ENCODE measurements at places on chromosomes 16 and 17.
A peak's percentile ranks its signal among the peaks of the same experiment; 100 is the strongest.

DNA sequence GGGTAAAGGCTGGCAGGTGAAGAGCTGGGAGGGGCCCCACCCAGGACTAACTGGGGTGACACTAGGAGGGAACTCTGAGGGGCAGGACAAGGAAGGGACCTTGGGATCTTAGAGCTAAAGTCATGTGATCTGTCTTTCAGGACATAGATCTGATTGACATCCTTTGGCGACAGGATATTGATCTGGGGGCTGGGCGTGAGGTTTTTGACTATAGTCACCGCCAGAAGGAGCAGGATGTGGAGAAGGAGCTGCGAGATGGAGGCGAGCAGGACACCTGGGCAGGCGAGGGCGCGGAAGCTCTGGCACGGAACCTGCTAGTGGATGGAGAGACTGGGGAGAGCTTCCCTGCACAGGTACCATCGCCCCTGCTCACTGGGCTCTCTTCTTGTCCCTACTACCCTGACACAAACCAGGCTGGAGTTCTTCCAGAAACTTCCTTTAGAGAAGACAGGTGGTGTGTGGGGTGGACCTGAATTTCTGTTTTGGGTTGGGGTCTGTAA is 8.1 kb downstream of the NFE2L1 start:
- DNase-seq, result no peak

DNA sequence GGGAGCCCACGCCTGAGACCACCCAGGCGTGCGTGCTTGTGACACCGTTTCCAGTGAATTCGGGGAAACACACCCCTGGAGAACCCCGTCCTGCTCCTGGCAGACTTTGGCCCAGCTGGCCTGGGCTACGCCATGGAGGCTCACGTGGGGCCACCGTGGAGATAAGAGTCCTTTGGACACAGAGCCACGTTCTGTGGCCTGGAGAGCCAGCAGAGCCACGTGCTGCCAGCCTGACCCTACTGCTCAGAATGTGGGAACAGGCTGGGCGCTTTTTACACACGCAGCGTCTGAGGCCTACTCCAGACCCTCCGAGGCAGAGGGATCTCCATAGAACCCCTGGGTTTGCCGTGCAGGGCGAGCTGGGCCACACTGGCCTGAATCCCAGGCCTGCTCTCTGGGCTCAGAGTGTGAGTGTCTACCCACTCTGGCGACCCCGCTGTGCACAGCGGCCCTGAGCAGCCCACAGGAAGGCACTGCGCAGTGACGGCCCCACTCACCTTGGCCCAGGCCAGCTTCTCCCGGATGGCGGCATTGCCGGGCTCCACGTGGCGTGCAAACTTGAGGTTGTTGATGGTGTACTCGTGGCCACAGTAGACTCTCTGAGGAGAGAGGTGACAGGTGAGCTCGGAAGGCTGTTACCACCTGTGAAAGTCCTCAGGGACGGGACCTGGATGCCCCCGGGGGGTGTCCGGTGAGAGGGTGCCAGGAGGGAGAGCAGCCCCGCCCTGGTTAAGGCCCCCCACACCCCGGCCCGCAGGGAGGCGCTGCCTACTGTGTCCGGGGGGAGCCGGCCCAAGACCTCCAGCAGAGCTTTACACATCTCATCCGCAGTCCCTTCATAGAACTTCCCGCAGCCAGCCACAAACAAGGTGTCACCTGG is 10.0 kb downstream of the HAGH start:
- DNase-seq, result no peak

GRCh38 chr17:28717578-28718332 is at the start of gene RAB34:
TSS of gene RAB34 (minus strand) at chr17:28717868. CDS start at chr17:28717266, 602 bp downstream.
- peak; percentile 89 for DNase-seq

DNA sequence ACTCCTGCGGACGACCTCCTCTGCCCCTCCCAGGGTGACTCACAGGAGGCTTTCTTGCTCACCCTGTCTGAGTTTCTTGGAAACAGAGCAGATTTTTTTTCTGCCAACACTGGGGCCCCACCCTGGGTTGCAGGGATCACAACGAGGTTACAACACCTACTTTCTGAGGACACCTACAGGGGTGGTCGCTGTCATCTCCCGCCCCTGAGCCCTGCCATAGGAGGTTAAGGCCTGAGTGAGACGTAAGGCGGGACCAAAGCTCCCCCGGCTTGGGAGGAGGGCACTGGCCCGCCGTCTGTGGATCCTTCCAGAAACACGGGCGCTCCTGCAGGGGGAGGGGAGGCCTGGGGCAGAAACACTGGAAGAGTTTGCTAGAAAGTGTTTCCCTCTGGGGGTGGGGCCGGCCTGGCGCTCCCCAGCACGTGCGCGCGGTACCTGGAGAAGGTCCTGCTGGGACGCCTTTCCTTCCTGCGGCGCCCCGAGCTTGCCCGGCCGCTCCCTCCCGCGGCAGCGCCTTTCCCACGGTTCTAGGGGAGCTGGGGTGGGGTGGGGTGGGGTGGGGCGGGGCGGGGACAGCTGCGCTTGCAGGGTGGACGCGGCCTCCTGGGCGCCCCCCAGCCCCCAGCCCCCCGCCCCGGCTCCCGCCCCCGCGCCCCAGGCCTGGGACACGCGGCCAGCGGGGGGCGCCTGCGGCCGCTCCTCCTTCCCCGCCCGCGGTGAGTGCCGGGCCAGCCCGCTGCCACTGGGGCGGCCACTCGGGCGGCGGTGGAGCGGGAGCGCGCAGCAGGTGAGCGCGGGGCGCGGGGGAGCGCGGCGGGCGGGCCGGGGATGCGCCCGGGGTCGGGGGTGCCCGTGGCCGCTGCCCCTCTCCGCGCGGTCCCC is 20.7 kb upstream of the ADCY7 start:
- DNase-seq, result peak; percentile 67

GRCh38 chr17:64002658-64003525 is 4.7 kb downstream of the PRR29 start:
- no peak for DNase-seq

GRCh38 chr16:81823111-81823510 is 44.0 kb downstream of the PLCG2 start:
- DNase-seq, result no peak

- no peak for DNase-seq
Observed at GRCh38 chr16:51072591-51072990, 78.5 kb downstream of the SALL1 start.

- no peak for DNase-seq
Observed at GRCh38 chr17:29585080-29585751, 4.2 kb downstream of the GIT1 start.

GRCh38 chr16:67781565-67781921 is 24.8 kb downstream of the RANBP10 start:
- peak; percentile 24 for DNase-seq

DNA sequence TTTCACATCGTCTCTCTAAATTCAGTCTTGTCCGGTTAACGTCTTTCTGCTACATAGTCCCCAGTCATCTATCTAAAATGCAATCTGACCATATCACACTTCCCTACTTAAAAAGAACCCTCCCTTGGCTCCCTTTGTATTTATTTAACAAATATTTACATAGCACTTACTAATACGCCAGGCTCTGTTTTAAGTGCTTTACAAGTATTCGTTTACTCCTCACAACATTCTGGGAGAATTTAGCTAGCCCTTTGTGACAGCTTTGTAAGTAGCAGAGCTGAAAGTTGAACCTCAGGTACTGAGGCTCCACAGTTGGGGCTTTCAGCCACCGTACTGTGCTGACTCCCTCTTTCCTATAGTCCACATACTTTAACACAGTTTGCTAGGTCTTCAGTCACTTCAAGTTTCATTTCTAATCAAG is 9.2 kb downstream of the PAFAH1B1 start:
- no peak for DNase-seq

GRCh38 chr17:34999456-34999855 is 19.1 kb downstream of the LIG3 start:
- DNase-seq, result no peak

GRCh38 chr17:78734793-78735641 is 47.1 kb downstream of the CYTH1 start:
- DNase-seq, result no peak

DNA sequence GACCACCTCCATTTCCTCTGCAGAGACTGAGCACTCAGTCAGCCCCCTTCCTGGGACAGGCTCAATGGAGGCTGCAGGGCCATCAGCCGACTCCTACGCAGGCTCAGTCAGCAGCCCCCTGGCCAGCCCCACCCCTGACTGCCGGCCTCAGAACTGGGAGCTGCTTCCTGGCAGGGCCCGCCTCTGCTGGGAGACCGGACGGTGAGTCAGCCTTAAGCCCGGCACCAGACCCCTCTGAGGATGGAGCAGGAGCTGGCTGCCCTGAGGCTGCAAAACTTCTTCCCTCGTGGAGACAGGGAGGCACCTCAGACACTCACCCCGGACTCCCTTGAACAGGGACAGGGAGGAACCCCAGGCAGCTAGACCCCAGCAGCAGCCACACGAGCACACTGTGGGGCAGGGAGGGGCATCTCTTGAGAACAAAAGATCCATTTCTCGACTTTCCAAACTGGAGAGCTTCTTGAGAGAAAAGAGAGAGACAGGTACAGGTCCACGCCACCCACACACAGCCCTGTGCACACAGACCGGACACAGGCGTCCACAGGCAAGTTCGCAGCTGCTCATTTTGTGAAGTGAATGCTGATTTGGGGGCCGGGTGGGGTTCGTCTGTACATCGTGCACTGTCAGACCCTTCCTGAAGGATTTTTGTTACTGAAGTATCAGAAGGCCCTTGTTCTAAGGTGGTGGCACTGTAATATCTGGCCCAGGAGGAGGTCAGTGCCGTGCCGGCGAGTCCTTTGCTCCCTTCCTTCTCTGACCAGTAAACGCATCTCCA is 1.3 kb upstream of the TUBB3 start:
- DNase-seq, result peak; percentile 90

GRCh38 chr16:14378689-14379467 is 251.2 kb downstream of the PARN start:
- DNase-seq, result peak; percentile 84

GRCh38 chr16:14071576-14072271 is 605 bp downstream of the MRTFB start:
- no peak for DNase-seq

DNA sequence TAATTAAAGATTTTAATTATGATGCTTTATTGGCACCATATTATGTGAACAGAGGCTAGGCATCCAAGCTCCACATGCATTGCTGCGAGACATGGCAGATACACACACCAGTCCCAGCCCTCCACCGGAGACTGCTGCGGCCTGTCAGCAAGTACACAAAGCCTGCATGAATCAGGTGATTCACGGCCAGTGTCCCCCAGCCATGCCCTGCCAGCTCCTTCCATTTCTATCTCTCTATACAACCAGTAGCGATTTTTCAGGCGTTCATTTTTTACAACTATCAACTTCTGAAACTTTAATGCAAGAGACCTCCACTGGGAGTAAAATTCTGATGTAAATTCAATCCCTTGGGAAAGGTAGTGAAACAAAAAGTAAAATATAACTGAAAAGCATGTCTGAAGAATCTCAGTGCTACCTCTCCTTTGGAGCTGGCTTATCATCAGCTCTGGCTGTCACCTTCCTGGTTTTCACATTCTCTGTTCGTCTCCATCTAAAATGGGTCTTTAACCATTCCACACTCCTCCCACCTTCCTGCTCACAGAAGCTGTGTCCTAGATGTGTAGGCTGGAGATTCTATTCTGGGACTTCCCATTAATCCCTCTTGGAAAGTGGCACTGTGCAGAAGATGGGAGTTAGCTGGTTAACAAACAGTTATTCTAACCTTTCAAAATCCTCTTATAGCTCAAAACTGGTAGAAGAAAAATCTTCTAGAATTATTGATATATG is 32.2 kb downstream of the HS3ST3A1 start:
- peak; percentile 63 for DNase-seq

DNA sequence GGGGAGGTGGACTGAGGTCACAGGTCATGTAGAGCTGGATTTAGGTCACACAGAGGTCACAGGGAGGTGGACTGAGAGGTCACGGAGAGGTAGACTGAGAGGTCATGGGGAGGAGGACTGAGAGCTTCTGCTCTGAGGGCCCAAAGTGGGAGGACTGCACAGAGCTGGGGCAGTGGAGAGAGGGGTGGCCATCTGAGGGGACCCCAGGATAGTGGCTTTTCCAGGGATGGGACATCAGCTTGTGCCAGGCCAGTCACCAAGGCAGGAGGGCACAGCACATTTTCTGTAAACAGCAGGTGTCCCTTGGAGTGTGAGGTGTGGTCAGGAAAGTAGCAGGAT is 26.1 kb upstream of the JPT2 start:
- DNase-seq, result no peak

DNA sequence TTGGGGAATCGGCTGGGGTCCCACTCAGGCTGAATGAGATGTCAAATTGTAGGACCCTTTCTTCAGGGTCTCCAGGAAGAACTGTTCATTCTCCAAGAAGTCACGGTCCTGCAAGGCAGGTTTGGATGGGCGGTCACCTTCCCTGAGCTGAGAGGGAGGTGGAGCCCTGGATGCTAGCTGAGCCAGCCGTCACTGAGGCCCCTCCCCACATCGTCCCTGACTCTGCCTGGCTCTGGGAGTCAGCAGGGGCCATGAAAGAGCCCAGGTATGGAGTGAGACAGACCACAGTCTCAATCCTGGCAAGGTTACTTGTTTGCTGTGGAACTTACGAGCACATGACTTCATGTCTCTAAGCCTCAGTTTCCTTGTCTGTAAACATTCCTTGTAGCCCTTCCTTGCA is 6.0 kb upstream of the MRPL38 start:
- DNase-seq, result peak; percentile 37

GRCh38 chr17:76588182-76588581 is 2.5 kb upstream of the ST6GALNAC2 start:
- DNase-seq, result no peak

DNA sequence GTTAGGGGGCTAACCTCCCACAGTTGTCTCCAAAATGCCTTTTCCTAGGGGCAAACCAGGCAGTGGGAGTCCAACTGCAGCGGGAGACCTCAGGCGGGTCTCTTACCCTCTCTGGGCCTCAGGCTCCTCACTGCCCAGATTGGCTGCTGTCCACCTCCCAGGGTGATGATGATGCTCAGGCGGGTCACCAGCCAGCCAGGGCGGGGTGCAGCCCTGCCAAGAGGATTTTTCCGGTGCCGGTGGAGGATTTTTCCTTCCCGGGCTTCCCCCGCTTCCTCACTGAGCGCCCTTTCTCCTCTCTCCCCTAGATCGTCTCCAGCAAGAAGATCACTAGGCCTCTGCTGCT is 22.8 kb downstream of the CPNE2 start:
- DNase-seq, result no peak

DNA sequence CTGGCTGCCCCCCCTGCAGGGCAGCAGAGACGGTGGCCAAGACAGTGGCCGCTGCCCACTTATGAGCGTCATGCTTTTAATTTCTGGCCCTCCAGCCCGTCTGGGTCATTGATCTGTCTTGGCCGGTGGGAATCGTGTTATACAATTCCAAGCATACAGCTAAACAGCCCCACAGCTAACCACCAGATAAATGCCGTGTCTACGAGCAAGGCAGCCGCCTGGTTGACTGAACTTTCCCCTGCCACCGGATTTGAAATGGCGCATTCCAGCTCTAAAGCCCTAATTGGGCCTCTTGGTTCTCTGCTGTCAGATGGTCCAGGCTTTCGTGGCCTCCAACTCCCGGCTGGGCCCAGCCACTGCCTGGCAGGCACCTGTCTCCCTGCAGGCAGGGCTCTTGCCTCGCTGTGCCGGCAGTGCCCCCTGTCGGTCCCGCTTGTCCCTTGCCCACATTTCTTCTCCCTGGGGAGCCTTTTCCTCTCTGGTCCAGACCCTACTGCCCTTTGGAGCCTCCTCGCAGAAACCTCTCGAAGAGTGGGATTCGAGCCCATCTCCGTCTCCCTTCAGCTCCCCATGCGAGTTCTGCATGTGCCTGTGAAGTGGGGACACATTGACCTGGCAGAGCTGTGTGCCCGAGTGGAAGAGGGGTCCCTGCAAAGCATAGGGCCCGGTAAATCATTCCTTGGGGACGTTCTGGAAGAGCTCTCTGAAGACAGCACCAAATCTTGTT is 1.8 kb upstream of the RBFOX3 start:
- DNase-seq, result no peak

Measured in amniotic epithelial cell (primary cell).